Activated CD4-positive, alpha-beta T cell treated with anti-CD3 and anti-CD28 coated beads, Interleukin-2, amount 50 U/mL, for 16 hours (primary cell): ENCODE measurements at places on chromosomes 6 and 20.
A peak's percentile ranks its signal among the peaks of the same experiment; 100 is the strongest.

DNA sequence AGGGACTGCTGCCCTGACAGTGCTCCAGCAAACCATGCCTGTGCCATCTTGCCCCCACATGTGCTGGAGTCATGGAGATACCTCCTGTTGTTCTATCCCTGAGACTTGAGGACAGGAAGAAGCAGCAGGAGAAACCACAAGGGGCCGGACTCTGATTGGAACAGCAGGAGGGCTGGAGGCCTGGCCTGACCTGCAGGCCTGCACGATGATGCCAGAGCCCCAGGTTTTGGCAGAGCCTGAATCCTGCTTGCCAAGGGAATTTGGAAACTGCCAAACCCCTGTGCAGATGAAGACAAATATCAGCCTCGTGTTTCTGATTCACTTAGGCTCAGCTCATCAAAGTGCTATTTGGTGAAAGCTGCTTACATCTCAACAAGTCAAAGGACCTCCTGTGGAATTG is 177.6 kb downstream of the MAFB start:
- DNase-seq: no peak

GRCh38 chr20:62807444-62808210 is 3.0 kb downstream of the OGFR start:
- DNase-seq: no peak

DNA sequence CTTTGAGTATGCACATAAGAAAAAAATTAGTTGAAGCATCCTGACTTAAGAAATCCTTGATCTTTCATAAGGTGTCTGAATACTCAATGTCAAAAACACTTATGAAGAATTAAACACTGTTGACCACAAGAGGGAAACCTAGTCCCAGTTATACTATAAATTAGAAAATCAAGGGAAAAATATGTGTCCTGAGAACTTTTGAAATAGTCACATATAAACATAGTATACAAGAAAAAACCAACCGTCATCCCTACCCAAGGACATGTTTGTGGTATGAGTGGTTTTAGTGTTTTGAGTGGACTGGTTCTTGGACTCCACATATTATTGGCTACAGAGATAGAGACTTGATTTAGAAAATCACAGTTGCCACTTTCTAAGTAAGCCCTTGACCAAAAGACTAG is 7.6 kb upstream of the HLA-DRA start:
- peak; percentile 45 for DNase-seq

GRCh38 chr20:36231331-36231730 is 4.9 kb upstream of the AAR2 start:
- DNase-seq: no peak

- no peak for DNase-seq
Observed at GRCh38 chr6:26141378-26141904, 54.2 kb downstream of the HFE start.

DNA sequence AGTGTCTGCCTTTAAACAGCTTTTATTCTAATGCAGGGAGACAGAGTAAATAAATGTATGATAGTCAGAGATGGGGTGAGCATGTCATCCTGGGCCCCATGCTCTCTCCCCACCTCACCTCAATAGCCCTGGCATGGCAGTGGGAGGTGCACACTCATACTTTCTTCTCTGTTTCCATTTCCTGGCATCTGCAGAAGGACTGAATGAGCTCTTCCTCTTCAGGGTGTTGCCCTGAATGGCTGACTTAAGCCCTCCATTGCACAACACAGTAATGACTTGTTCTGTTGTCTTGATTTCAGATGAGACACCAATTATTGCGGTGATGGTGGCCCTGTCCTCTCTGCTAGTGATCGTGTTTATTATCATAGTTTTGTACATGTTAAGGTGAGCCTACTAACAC is 57.0 kb upstream of the GNRH2 start:
- DNase-seq: peak; percentile 80

DNA sequence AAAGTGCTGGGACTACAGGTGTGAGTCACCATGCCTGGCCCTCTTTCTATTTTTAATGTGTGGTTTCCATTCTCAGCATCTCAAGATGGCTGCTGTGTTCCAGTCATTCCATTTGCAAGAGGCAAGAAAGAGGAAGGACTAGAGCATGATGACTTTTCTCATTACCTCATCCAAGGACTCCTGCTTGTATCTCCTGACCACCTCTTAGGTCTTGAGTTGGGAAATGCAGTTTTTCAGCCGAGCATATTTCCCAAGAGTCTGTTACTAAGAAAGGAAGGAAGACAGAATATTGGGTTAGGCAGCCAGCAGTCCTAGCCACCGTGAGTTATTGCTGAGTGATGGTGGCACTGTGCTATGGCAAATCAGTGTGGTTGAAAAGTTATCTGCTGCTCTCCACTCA is 108.4 kb upstream of the INSM1 start:
- DNase-seq: no peak

GRCh38 chr6:17785094-17785787 is 78.5 kb upstream of the NUP153 start:
- no peak for DNase-seq

- DNase-seq: no peak
Observed at GRCh38 chr6:147664092-147664491, 155.6 kb downstream of the SAMD5 start.

- no peak for DNase-seq
Observed at GRCh38 chr20:61161726-61162390, 90.2 kb upstream of the CDH4 start.

GRCh38 chr6:109718991-109719390 is 27.9 kb downstream of the FIG4 start:
- DNase-seq: no peak

DNA sequence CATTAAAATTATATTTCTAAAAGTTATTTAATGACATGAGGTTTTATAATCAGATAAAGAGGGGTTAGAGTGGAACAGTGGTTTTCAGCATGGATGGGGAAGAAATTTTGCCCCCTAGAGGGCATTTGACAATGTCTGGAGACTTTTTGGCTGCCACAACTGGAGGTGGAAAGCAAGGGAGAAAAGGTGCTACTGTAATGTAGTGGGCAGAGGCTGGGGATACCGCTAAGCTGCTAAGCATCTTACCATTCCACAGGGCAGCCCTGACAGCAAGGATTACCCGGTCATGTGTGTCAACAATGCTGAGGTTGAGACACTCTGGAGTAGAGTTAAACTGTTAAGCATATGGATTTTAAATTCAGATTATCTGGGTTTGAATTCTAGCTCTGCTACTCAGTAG is 52.9 kb upstream of the FABP7 start:
- no peak for DNase-seq

GRCh38 chr6:2651536-2651935 is 99.2 kb downstream of the MYLK4 start:
- DNase-seq: no peak

- DNase-seq: no peak
Observed at GRCh38 chr6:43216200-43216599, 13.1 kb downstream of the DNPH1 start.

- no peak for DNase-seq
Observed at GRCh38 chr6:148713921-148714320, 32.9 kb upstream of the UST start.

DNA sequence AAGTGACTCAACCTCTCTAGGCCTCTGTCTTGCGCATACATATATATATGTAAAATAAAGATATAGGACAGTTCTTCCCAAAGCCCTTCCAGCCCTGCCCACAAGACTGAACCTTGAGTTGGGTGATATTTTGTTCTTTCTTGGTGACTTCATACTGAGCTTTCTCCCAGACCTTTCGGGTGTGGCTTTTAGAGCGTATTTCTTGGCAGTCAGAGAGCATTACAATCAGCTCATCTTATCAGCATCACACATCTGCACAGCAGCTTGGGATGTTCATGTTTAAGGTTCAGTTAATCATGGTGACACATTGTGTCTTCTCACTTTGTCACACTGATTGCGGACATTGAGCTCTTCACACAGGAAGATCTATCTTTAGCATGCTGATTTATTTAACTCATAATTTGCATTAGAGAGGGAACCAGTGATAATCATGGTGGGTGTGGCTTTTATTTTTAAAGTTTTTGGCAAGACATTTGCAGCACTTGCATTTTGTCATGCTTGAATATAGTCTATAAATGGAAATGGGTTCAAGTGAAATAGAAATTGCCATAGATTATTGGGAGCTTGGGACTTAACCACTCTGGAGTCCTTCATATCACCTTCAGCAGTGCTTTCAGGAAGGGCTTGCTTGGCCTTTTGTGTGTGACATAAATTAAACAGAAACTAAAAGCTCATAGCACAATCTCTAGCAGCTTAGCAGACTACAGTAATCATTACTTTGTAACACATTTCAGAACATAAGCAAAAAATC is 8.3 kb downstream of the KIF3B start:
- peak; percentile 91 for DNase-seq

DNA sequence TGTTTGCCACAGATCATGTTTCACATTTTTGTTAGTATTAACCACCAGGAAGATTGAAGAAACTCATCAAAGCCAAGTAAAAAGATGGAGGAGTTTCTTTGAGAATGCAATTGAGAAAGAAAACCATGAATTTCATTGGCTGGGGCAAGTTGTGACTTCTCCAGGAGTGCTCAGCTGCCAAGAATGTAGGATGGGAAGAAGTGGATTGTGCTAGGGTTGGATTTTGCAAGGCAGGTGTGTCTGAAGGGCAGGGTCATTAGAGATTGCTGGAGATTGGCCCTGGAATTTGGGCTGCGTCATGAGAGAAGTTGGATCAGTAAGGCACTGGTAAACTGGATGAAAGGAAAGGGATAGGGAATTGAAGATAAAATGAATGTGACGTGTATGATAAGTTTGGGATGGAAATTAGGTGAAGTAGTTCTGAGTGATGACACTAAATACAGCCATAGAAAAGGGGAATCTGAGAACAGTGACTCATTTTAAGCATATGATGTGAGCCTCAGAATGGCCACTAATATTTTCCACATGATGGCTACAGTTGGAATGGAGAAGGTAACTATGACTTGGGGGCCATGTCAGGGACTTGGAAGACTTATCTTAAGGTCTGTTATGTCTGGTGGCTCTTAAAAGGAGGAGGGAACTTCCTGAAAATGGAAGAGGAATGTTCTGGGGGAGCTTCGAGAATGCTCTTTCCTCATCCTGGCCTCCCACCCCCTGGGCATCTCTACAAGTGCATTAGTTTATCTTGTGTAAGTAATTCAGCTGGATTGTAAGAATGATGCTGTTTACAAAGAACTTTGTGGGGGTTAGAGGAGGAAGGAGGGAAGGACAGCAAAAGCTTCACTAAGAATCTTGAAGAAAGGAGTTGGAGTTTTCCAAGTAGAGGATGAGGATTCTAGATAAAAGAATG is 27.8 kb upstream of the ERVFRD-1 start:
- peak; percentile 16 for DNase-seq

- DNase-seq: no peak
Observed at GRCh38 chr6:63355632-63356031, 35.8 kb upstream of the LGSN start.

DNA sequence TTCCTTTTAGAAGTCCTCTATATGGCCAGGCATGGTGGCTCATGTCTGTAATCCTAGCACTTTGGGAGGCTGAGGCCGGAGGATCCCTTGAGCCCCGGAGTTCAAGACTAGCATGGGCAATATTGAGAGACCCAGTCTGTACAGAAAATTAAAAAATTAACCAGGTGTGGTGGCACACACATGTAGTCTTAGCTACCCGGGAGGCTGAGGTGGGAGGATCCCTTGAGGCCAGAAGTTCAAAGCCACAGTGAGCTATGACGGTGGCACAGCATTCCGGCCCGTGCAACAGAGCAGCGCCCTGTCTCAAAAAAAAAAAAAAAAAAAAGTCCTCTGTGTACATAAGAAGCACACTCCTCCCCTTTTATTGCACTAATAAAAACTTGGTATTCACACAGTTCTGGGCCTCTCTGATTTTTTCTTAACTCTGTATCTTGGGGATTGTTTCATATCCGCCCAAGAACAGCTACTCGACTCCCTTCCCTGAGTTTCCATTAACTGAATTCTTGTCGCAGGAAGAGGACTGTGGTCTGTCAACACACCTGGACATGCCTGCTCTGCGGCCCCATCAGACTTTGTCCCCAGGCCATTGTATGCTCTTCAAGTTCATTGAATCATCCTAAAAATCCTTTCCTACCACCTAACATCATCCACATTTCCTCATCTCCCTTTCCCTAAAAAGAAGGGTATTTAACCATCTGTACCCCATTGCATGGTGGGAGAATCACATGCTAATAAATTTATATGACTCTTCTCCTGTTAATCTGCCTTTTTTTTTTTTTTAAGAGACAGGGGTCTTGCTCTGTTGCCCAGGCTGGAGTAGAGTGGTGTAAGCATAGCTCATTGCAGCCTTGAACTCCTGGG is 25.9 kb upstream of the PPP1R3G start:
- no peak for DNase-seq

DNA sequence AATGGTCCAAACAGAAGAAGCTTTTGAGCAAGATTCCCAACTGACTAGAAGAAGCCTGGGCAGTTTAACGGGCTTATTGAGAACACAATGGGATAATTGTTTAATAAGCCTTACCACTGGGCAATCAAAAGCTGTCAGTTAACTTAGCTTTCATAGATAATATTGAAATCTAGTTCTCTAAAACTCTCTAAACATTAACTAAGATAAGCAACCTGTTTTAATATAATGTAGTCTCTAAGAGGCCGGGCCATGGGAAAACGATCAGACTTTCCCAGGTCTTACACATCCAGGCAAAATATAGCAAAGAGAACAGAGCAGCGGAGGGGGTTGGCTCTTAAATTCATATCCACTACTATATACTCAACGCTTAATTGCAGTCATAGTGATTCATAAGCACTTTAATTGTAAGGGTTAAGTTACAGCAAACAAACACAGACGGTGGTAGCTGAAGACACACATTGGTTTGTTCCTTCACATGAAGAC is 128.0 kb upstream of the FAM83B start:
- no peak for DNase-seq
